ENCODE measurements at places on chromosomes 2 and 18.

GRCh38 chr2:30629866-30630265 lies 177.4 kb downstream of the CAPN13 start:
- peak; percentile 62 for DNase-seq

- DNase-seq: peak; percentile 27
Measured at GRCh38 chr2:18820966-18821365, 231.6 kb upstream of the NT5C1B start.

GRCh38 chr2:97731274-97732020 lies 18.1 kb downstream of the ZAP70 start:
- no peak for DNase-seq

DNA sequence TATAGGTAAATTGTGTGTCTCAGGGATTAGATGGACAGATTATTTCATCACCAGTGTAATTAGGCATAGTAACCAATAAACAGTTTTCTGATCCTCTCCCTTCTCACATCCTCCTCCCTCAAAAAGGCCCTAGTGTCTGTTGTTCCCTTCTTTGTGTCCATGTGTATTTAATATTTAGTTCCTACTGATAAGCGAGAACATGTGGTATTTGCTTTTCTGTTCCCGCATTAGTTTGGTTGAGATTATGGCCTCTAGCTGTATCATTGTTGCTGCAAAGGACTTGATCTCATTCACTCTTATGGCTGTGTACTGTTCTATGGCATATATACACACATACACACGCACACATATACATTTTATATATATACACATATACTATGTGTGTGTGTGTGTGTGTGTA lies 866.2 kb downstream of the CCDC85A start:
- no peak for DNase-seq

GRCh38 chr2:212536817-212537725 lies 1.5 kb downstream of the ERBB4 start:
- no peak for DNase-seq

GRCh38 chr18:30889519-30890301 lies 152.8 kb downstream of the DSC3 start:
- DNase-seq: peak; percentile 7

DNA sequence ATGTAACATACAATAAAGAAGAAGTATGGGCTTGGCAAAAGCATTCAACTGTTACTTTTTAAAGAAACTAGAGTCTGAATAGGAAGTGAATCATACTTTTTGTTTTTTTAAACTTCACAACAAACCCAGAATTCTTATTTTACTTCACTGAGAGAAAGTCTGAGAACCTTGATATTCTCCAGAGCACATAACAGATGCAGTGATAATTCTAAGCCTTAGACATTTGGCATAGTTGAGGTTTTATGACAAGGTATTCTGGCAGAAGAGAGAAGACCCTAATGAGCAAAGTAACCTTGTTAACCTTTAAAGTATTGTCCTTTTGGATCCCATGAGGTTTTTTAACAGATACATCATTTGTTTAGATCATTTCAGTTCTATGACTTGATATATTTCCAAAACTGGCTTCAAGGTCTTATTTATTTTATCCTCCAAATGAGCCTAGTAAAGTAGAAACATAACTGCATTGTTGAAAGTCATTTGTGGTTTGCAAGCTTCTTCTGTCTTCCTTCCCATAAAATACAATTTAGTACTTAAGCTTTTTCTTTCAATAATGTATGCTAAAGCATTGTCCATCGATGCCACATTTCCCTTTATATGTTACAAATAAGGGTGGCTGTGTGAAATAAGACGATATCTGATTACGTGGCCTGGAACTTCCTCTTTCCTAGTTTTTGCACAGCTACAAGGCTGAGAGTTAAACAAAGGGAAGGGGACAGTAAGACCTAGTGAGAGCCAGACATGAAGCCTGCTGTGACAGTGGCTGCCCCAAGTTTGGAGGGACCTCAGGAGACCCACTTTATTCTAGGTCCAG lies 86.1 kb upstream of the ITPRID2 start:
- peak; percentile 89 for DNase-seq

GRCh38 chr2:221096706-221097567 lies 475.2 kb downstream of the EPHA4 start:
- DNase-seq: peak; percentile 53

GRCh38 chr2:197377670-197378069 lies 57.2 kb downstream of the SF3B1 start:
- DNase-seq: no peak

DNA sequence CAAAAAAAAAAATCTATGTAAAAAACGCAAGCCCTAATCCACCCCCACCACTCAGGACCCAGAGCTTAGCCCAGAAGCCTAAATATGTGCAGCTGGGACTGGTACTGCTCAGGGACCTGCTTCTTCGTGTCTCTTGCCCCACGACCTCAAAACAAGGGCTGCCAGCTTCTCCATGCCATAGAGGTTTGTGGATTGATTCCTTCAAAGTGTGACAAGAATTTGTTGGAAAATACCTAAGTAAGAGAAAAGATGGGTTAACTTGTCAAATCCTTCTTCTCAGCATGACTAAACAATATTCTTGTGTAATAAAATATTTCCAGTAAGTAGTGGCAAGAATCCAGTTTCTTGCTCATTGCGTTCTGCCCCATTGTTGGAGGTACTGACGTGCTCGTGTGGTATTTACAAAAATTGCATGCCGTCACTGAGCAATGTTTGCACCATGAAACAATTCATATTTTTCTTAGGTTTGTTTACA lies 825 bp upstream of the SCYGR1 start:
- DNase-seq: peak; percentile 92

GRCh38 chr2:3885629-3886628 lies 182.6 kb downstream of the DCDC2C start:
- no peak for DNase-seq

GRCh38 chr2:42021464-42021863 lies 26.4 kb upstream of the PKDCC start:
- DNase-seq: peak; percentile 96

GRCh38 chr18:8063733-8064132 lies 496.6 kb downstream of the PTPRM start:
- DNase-seq: no peak

DNA sequence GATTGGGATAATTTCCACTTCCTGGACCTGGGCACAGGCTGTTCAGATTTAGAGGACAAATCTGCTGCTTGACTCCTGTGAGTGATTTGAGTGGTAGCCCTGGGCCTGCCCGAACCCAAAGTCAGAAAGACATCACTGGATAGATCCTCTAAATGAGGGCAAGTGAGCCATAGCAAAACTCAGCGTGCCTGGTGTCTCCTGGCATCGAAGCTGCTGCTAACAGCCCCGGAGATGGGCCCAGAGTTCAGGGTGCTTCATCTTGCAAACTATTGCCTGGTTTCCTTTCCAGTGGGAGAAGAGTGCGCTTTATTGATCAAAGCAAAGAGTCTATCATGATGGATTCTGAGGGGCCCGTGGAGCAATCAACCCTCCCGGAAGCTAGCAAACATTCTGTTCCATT lies 153.1 kb upstream of the KLHL29 start:
- no peak for DNase-seq

DNA sequence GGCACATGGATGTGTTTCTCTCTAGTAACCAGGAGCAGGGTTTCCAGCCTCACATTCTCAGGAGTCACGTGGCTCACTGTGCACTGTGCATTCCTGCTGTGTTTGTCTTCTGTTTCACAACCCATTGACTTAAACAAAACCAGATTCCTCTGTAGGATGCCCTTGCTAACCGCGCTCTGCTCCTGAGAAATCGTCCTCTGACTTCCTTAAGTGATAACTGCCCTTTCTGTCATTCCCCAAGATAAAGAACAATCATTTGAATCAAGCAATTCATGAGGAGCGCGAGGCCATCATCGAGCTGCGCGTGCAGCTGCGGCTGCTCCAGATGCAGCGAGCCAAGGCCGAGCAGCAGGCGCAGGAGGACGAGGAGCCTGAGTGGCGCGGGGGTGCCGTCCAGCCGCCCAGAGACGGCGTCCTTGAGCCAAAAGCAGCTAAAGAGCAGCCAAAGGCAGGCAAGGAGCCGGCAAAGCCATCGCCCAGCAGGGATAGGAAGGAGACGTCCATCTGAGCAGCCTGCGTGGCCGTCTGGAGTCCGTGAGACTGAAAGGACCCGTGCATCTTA lies 60.2 kb downstream of the RALBP1 start:
- peak; percentile 98 for DNase-seq

DNA sequence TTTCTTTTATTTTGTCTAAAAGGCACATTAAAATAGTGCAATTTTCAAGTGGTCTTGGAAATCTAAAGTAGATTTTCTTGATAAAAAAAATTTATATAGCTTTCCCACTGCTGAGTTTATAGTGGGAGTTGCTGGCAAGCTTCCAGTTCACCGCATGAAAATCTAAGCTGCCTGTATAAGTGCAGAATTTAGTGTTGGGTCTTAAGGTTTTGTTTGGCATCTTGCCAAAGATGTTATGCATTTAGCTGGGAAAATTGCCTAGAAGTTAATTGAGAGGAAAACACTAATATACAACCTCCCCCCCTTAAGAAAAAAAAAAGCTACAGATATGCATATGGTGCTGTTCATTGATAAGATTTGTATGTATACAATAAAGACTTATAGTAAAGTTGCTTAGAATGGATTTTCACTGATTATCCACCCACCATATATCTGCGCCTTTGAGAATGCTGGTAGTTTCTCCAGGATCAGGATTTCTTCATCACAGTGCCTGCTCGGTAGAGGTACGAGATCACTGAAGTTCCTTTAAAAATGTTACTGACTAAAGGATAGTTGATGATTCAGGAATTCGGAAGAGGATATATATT lies 803.2 kb upstream of the POU3F3 start:
- DNase-seq: no peak

GRCh38 chr2:21379140-21379539 lies 255.4 kb downstream of the TDRD15 start:
- DNase-seq: no peak

DNA sequence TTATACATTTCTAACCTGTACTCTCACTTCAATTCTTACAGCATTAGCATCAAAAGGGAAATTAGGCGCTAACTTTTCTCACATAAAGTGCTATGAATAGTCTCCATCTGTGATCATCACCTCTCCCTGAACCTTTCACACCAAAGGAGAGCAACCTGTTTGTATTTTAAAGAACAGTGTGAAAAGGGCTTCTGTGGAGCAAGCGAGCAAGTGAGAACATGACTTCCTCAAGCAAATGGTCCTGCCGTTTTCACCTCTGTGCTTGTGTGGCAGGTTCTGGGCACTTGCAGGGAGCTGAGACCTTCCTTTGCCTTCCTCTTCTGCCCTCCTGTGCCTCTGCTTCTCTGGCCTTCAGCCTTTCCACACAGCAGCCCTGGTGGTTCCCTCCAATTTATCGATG lies 51.9 kb downstream of the TGFA start:
- no peak for DNase-seq

DNA sequence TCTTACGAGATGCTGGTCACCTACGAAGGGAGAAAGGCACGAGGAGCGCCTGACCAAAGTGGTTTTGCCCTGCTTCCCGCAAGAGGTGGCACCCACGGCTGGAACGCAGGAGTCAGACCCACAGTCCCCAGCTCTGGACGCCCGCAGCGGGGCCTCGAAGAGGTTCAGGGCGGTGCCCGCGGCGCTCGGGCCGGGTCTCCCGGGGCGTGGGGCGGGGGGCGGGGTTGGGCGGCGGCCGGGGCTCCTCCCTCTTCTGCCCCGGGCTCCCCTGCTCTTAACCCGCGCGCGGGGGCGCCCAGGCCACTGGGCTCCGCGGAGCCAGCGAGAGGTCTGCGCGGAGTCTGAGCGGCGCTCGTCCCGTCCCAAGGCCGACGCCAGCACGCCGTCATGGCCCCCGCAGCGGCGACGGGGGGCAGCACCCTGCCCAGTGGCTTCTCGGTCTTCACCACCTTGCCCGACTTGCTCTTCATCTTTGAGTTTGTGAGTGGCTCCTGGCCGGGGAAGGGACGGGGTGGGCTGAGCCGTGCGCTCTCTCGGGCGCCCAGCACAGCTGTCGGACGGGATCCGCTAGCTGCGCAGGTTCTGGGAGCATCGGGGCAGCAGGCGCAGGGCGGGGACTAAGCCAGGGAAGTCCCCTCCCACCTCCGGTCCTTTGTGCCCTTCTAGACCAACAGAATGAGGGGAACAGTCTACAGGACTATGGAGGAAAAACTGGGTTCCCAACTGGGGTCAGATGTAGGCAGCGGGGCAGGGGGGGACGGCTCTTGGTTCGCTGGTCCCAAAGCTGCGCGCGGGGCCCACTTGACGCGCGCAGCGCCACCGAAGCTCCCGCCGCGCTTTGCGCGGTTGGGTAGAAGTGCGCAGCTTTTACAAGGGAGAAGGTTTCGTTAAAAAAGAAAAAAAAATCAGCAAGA lies at the start of gene MAL:
Gene MAL, plus strand, starts transcription at position 303 of the 914 bp plus-strand sequence. Its CDS starts 85 bp downstream, at position 388.
- no peak for DNase-seq

DNA sequence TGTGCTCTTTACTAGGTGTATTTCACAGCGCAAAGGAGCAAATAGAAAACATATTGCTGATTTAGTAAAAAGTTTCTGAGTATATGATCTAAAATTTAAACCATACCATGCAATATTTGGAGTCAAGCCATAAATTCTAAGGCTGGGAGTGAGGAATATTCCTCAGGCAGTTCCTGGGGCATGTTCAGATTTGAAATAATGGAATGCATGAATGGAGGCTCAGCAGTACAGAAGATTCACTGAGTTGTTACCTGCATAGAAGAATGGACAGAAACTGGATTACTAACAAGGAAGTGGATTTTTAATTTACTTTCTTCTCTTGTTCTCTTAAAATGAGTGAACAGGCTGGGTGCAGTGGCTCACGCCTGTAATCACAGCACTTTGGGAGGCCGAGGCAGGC lies 441.0 kb upstream of the MAP2 start:
- DNase-seq: no peak

GRCh38 chr2:30492619-30493018 lies 45.6 kb downstream of the LCLAT1 start:
- DNase-seq: no peak
